MM.1S (cell line): ENCODE measurements at places on chromosomes 7 and 10.

DNA sequence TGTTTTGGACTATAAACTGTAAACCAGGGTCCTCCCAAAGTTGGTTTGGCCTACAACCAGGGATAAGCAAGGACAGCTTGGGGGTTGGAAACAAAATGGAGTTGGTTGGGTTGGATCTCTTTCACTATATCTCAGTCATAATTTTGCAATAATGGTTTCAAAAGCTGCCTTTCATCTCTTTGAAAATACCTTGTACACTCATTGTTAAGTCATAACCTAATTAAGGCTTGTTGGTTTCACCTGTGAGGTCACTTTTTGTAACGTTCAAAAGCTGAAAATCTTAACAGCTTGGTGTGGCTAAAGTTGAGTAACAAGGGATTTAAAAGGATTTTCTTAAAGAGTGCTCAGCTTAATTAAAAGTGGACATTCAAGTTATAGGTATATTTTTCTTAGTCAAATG, 476.1 kb downstream of the IPMK start:
- DNase-seq, result no peak

GRCh38 chr10:102455893-102456471, 4.6 kb upstream of the C10orf95 start:
- DNase-seq, result no peak

DNA sequence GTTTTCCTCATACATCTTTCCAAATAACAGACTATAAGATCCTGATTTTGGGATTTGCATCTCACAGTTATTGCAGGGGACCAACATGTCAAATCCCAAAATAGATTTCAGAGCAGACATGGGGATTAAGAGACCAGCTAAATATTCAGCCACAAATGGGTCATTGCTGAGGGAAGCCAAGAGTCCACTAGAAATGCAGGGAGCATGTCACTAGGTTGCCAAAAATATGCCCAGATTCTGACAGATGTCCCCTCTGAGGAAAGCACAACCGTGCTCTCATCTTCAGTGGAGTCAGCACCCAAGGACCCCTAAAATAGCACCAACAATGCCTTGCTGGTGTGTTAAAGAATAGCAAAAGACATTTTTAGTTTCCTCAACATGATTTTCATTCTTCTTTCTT, 56.2 kb upstream of the AGK start:
- DNase-seq, result no peak

- peak; percentile 77 for DNase-seq
These were observed 264.1 kb downstream of the OTUD1 start for GRCh38 chr10:23702977-23703414.

GRCh38 chr10:92124020-92124419, 166.9 kb downstream of the CPEB3 start:
- no peak for DNase-seq

DNA sequence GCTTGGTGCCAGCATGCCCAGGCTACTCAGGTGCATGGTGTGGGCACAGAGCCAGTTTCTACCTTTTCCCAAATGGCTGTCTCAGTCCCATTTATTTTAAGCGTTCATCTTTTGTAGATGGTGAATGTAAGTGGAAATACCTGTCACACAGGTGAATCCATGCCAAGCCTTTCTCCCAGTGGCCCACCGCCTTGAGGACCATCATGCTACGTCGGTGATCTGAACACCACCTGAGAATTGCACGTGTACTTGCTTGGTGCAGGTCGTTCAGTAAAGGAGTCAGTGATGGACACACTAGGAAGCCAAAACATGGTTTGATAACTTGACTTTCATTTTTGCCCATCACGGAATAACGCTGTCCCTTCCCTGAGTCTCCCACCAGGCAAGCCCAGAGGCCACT, 666.7 kb upstream of the FOXK1 start:
- no peak for DNase-seq

DNA sequence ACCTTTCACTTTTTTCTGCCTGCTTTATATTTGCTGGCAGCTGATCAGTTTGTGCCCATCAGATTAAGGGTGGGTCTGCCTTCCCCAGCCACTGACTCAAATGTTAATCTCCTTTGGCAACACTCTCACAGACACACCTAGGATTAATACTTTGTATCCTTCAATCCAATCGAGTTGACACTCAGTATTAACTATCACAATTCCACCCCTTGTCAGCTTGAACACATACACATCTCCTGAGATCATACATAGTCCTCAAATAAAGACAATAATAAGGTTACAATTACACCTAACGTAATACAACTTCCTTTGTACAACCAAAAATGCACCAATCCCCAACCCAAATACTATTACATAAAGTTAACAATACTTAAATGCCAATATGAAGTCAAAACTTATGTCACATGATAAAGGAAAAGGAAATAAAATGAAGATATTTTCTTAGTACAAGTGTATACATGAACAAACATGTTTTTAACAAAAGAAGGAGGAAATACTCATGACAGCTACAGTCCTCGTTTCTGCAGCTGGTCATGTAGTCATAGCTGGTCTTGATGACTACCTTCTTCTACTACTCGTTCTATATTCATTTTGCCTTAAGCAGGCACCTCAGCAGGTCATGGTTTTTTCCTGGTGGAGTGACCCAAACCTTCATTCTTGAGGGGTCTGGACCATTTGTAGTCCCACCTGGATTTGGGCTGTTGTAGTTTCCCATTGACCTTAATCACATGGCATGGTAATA, 96.7 kb upstream of the CABCOCO1 start:
- no peak for DNase-seq

- DNase-seq, result peak; percentile 77
These were observed 85.9 kb upstream of the AGBL3 start for GRCh38 chr7:134900166-134900982.

DNA sequence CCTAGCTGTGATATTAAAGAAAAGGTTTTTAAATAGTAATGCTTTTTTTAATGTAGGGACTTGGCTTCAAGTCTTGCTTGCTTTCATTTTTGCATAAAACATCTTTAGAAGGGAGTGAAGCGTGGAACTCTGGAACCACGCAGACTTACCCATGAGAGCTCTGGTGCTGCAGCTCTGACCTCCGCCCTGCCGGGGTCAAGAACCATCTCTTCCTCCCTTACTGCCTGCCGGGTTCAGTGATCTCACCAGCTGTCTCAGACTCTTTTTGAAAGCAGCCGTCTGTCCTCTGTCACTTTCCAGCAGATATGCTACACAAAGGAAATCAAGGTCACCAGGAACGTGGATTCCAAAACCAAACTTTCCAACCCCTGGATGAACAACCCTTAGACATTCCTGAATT, 353.8 kb downstream of the GPR37 start:
- DNase-seq, result peak; percentile 86

GRCh38 chr10:80938903-80939302, 401.2 kb downstream of the SH2D4B start:
- no peak for DNase-seq

DNA sequence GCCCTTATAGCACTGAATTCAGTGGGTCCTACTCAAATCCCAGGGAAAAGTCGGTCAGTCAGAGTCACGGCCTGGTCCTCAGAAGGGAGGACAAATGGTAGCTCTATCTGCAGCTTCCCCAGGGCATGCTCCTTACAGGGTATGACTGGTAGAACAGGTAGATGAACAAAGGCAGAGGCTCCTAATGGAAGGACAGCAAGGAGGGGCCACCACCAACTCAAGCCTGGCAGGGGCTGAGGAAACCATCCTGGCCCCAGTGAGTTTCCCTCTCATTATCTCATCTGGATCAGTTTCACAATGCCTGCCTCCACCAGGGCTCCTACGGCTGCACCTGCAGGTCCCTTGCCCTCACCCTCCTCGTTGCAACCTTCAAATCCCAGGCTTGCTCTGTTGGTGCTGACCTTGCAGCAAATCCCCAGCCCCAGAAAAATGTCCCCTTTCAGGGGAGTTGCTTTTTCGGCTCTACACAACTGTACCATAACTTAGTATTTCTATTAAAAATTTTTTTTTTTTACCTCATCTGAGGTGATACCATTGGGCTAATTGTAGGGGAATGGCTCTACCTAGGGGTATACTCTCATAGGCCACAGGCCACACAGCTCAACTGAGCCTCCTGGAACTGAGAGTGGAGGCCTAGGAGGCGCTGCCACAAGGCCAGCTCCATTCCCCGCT, 2.4 kb upstream of the MYO1G start:
- DNase-seq, result peak; percentile 45

- DNase-seq, result peak; percentile 49
These were observed 7.8 kb upstream of the SFTPA1 start for GRCh38 chr10:79602953-79603352.

DNA sequence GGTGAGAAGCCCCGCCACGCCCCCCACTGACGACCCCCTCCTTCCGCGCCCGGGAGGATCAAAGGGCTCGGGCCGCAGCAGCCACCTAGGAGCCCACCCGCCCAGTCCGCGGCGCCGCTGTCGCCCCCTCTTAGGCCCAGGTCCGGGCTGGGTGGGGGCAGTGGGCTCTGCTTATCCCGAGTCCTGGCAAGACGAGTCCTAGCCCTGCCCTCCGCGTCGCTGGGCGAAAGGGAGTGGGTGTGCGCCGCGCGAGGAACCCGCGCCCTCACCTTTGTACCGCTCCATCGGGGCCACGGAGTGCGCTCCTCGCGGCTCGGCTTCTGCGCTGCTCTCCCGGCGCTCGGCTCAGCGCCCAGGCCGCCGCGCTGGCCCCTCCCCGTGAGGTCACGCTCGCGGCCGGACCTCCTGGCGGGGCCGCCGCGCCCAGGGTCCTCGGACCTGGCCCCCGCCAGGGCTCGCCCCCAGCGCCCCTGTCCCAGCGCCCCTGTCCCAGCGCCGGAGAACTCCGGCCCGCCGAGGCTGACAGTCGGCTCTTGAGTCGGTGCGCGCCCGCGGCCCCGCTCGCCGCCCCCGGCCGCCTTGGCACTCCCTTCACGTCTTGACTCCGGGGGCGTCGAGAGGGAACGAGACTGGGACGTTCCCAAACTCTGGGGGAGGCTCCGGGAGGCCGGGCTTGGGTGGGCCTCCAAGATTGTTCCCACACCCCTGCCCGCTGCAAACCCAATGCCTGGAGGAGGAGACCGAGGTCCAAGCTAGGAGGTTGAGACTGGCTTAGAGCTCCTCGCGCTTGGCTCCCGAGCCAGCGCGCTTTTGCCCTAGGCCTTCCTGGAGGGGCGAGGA, at the start of gene AFAP1L2:
Gene AFAP1L2, minus strand, starts transcription at position 332 of the 840 bp plus-strand sequence. Its CDS starts 47 bp downstream, at position 285.
- no peak for DNase-seq

DNA sequence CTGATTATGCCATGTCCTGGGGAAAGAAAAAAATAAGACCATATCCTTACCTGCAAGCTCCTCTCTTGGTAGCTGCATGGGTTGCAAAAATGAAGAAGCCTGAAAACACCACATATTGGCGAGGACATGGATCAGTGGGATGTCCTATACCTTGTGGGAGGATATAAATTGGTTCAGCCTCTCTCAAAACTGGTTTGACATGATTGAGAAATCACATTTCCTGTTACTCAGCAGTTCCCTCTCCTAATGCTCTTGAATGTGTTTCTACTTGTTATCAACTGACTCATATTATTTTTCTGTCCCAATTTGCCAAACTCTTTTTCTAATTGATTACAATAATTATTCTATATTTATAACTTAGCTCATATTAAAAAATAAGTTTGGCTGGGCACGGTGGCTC, 380.2 kb downstream of the EXOC4 start:
- no peak for DNase-seq

GRCh38 chr7:155713384-155713783, 68.9 kb downstream of the RBM33 start:
- DNase-seq, result no peak

GRCh38 chr10:662686-663465, 26.6 kb downstream of the DIP2C start:
- DNase-seq, result no peak

DNA sequence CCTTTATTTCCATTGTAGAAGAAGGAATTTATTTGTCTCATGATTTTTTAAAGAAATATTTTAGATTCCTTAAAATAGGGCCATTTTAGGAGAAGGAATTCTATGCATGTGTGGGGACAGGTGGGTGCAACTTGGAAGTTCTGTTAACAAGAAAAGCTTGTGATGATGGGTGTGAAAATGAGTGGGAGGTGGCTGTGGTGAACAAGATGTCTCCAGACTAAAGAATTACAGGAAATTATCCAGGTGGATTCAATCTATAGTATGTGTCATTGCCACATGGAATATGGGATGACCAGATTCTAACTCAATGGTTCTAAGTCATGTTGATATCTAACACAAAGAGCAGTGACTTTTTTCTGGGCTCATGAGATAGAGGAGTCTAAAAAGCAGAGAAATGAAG, 229.6 kb upstream of the IGFBP3 start:
- no peak for DNase-seq

- no peak for DNase-seq
These were observed 57.7 kb downstream of the PPP1R3C start for GRCh38 chr10:91575044-91575610.

DNA sequence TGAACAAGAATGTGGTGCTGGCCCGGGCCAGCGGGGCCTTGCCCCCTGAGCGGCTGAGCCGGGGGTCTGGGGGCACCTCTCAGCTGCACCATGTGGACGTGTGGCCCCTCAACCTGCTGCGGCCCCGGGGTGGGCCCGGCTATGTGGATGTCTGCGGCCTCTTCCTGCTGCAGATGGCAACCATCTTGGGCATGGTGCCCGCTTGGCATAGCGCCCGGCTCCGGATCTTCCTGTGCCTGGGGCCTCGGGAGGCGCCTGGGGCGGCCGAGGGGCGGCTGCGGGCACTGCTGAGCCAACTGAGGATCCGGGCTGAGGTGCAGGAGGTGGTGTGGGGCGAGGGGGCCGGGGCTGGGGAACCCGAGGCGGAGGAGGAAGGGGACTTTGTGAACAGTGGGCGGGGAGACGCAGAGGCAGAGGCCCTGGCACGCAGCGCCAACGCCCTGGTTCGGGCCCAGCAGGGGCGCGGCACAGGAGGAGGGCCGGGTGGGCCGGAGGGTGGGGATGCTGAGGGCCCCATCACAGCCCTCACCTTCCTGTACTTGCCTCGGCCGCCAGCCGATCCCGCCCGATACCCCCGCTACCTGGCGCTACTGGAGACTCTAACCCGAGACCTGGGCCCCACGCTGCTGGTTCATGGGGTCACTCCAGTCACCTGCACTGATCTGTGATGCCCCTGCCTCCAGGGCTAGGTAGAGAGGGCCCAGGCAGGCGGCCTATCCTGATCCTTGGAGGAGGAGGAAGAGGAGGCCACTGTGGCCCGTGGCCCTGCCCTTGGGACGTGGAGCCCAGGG, 1.1 kb upstream of the TRIP6 start:
- no peak for DNase-seq

DNA sequence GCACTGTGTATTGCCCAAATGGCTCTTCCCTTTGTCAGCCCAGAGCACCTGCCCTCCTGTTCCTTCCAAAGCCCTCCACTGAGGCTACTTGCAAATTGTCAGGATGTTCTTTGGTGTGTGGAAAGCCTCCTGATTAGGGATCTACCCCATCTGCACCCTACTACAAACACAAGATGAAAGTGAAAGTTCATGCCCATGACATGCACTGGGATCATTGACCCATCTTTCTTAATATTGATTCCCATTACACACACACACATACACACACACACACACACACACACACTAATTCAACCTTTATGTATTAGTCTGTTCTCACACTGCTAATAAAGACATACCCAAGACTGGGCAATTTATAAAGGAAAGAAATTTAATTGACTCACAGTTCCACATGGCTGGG, 213.7 kb upstream of the IGFBP3 start:
- no peak for DNase-seq

- no peak for DNase-seq
These were observed 141.6 kb downstream of the GPR85 start for GRCh38 chr7:112945046-112945445.
